ENCODE measurements at places on chromosomes 3 and 15.

- no peak for DNase-seq
Observed at GRCh38 chr3:95751509-95751908, 1062.9 kb upstream of the EPHA6 start.

DNA sequence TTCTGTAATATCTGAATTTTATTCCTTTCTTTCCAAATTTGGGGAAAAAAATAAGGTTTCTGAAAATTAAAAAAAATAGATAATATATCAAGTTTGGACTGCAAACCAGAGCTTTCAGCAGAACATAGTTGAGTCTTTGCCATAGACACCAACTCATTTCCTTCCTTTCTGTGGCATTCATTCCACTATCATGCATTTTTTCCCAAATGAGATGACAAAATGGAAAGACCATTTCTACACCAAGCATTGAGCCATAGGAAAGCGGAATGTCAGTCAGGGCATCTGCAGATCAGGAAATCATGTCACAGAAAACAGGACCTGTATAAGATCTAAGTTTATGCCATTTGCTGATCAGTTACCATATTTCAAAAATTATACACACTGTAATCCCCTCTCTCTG, 333.3 kb upstream of the THBS1 start:
- no peak for DNase-seq

GRCh38 chr3:141201122-141201521, 30.5 kb upstream of the PXYLP1 start:
- no peak for DNase-seq

- DNase-seq, result no peak
Observed at GRCh38 chr3:42375121-42375800, 35.1 kb downstream of the LYZL4 start.

DNA sequence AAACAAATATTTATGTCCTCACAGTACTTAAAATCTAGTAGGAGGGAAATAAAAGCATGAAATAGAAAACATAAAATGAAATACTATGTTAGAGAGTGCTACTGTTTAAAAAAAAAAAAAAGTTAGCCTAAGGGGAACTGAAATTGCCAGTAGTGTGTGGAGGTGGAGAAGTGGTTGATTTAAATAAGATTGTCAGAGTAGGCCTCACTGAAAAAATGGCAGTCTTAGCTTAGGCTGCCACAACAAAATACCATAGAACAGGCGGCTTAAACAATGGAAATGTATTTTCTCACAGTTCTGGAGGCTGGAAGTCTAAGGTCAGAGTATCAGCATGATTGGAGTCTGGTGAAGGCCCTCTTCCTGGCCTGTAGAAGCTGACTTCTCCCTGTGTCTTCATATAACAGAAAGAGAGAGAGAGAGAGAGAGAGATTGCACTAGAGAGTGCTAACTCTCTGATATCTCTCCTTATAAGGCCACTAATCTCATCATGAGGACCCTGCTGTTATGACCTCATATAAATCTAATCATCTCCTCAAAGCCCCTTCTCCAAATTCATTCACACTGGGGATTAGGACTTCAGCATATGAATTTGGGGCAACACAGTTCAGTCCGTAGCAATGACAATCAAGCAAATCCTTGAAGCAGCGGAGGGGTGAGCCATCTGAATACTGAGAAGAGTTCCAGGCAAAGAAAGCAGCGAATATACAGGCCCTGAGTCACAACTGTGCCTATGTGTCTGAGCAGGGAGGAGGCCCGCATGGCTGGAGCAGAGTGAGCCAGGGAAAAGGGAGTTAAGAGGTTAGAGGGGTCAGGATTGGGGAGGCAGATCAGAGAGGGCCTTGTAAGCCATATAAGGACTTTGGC, 23.6 kb upstream of the LRRC34 start:
- DNase-seq, result no peak

DNA sequence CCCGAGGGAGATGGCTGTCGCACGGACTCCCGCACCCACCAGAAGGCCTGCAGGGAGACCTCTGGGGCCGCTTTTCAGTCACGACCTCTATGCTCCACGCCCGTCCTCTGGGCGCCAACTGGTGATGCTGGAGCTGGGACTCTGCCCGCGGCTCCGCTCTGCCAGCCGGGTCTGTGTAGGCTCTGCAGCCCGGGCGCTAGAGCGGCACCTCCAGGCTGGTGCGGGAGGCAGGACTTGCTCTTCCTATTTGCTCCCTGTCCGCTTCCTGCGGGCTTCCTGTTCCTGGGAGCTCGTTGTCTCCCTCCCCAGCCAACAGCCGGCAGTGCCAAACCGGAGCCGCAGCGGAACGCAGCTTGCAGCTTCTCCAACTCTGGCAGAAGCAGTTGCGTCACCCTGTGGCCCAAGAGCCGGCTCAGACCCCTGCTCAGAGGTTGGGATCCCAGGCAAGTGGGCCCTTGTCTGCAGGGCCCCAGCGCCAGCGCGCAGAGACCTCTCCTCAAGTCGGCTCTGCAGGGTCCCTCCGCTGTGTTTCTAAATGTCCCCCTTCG, 285.9 kb downstream of the XXYLT1 start:
- DNase-seq, result no peak

DNA sequence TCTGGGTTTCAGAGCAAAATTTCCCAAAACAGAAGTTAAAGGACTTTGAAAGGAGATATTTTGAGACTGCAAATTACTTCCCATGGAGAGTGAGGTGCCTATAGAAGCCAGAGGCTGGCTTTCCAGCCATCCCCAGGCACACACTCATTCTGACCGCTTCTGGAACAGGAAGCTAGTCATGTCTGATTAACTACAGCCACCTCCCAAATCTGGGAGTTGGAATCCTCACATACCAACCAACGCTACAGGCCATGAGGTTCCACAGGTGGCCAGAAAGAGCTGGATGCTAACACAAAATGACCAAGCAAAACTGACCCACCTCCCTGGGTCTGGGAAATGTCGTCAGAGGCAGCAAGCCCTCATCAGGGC, 87.2 kb downstream of the SNRK start:
- no peak for DNase-seq

DNA sequence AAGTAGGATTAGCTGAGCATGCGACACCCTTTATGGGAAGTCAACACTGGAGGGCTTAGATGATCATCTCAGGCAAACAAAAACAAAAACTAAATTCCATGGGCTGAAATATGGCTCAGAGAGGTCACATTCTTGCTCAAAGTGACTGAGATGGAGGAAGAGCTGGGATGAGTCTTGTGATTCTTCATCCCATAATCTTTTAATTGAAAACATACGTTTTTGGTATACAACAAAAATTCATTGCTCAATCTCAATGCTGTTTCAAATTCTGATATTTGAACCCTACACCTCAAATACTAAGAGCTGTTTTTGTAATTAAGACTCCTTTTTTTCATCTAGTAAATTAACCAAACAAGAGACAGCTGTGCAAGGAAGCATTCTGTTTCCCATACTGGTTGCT, 257.0 kb downstream of the NR1D2 start:
- no peak for DNase-seq

GRCh38 chr3:134651347-134652041, 672 bp upstream of the KY start:
- no peak for DNase-seq

DNA sequence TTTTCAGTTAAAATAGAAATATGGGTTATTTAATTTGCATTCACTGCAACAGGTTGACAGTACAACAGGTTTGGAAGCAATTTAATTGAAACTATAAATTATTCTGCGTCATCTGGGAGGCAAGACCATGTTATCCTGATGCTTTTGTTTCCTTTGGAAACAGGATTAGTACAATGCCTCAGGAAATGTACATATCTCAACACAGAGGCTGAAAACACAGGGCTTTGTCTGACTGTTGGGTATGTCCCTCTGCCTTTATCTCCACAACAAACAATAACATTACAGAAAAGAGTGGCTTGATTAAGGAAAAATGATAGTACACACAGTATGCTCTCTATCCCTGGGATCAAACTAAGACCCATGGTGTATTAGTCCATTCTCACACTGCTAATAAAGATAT, 95.7 kb downstream of the KCNMB2 start:
- no peak for DNase-seq

DNA sequence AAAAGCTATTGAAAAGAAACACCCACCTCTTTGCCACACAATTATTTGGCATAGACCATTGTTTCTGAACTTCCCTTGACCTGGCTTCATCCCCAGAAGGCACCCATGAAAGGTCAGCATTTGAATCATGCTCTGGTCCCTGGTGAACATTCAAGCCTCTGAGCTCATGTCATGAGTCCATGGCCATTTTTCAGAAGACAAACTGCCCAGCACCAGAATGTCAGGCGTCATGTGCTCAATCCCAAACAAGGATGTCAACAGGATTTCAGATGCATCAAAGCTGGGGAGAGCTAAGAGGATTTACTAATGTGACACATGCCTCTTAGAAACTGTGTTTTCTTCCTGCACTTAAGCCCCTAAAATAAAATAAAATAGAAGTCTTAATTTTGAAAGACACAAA, 41.3 kb downstream of the TMED3 start:
- no peak for DNase-seq

- DNase-seq, result peak; percentile 15
Observed at GRCh38 chr3:57127891-57128518, 37.1 kb downstream of the IL17RD start.
